RPMI8226 (cell line): ENCODE measurements at places on chromosomes 7 and 10.

- no peak for DNase-seq
These were observed 101.9 kb upstream of the FAM204A start for GRCh38 chr10:118444069-118444468.

GRCh38 chr10:84348860-84349259, 20.5 kb downstream of the CCSER2 start:
- DNase-seq: no peak

GRCh38 chr7:112383671-112384417, 66.4 kb upstream of the IFRD1 start:
- DNase-seq: peak; percentile 26

DNA sequence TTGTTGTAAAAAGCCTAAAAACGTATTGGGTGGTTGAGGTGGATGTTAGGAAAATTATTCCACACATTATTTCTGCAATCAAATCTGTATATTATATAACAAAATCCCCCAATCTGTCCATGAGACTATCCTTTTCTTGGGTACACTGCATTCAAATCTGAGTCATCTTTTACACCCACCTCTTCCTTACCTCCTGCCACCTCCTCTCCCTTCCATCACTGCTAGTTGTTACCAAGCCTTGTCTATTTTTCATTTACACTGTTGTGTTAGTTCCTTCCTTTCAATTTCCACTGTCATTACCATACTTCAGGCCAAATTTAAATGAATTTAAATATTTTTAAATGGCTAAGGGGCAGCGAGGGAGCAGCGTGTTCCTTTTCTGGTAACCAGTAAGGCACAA, 83.3 kb downstream of the ITGA8 start:
- no peak for DNase-seq
